ENCODE measurements at places on chromosomes 7 and 10.

- no peak for DNase-seq
Measured at GRCh38 chr7:636396-636795, 90.1 kb upstream of the DNAAF5 start.

GRCh38 chr7:69439636-69440325, 158.5 kb upstream of the AUTS2 start:
- no peak for DNase-seq

- no peak for DNase-seq
Measured at GRCh38 chr10:68666280-68666760, 54.7 kb upstream of the CCAR1 start.

GRCh38 chr7:93960986-93961385, 39.5 kb downstream of the GNG11 start:
- DNase-seq: no peak

DNA sequence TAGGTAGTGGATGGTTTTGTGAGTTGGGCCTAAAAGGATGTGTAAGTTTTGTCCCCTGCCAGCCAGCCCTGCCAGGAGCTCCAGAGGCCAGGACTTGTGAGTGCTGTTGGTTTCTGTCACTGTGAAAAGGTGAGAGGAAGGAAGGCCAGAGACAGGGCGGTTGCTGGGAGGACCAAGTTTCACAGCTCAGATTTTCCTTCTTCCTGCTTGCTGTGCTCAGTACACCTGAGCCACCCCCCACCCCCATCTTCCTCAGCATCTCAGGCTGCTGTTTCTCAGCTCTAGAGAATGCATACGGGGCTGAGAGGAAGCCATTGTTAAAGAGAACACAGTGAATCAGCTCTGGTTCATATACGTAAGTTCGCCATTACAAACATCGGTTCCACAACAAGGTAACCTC, 139.9 kb downstream of the BUB3 start:
- no peak for DNase-seq

Data from GM12891 (cell line).